NCI-H2171 treated with DMSO at 0.1 percent for 48 hours (cell line): ENCODE measurements at places on chromosomes 16 and 17.

GRCh38 chr17:57939797-57940196 lies 15.4 kb downstream of the CUEDC1 start:
- DNase-seq = peak; percentile 98

DNA sequence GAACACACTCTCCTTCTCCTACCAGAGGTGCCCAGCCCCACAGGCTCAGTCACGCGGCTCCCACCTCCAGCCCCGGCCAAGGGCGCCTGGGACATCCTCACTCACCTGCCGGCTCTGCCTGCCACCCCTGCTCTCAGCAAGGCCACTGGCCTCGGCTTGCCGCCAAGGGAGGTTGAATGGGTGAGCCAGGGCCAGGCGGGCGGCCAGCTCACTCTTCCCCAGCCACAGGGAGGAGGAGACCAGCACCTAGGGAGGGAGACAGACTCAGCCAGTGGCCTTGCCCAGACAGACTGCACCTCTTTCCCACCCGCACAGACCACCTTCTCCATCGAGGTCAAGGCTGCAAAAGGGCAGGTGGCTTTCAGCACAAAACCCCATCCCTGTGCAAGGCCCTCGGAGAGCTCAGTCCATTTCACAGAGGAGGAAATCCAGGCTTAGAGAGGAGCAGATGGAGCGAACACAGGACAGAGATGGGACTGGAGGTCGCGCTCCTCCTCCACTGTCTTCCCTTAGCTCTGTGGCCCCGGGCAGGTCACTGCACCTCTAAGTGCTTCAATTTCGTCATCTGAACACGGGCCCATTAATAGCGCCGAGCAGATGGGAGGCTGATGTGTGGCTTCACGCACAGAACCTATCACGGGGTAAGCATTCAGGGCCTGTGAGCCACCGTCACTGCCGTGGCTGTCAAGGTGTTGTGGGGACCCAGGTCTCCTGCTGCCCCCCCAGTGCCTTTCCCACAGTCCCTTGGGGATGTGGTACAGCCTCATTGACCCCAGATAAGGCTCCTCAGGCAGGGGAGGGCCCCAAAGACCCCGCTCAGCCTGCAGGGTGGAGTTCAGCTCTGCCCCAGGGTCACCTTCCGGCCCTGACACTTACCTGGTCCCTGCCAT lies 56.1 kb downstream of the RMI2 start:
- peak; percentile 80 for DNase-seq

- peak; percentile 44 for DNase-seq
These were observed 184.8 kb upstream of the GSE1 start for GRCh38 chr16:85428168-85428898.

GRCh38 chr16:75590920-75591843 lies 25.0 kb downstream of the GABARAPL2 start:
- no peak for DNase-seq

GRCh38 chr17:17503566-17504130 lies 7.5 kb upstream of the RASD1 start:
- DNase-seq = no peak

DNA sequence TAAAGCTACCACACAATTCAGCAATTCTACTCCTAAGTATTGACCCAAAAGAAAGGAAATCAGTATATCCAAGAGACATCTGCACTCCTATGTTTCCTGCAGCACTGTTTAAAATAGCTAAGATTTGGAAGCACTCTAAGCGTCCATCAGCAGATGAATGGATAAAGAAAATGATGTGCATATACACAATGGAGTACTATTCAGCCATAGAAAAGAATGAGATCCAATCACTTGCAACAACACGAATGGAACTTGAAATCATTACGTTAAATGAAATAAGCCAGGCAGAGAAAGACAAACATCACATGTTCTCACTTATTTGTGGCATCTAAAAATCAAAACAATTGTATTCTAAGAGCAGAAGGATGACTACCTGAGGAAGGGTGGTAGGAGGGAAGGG lies 1.5 kb downstream of the SLFN11 start:
- no peak for DNase-seq

- no peak for DNase-seq
These were observed 5.7 kb downstream of the CDC6 start for GRCh38 chr17:40293363-40293762.

DNA sequence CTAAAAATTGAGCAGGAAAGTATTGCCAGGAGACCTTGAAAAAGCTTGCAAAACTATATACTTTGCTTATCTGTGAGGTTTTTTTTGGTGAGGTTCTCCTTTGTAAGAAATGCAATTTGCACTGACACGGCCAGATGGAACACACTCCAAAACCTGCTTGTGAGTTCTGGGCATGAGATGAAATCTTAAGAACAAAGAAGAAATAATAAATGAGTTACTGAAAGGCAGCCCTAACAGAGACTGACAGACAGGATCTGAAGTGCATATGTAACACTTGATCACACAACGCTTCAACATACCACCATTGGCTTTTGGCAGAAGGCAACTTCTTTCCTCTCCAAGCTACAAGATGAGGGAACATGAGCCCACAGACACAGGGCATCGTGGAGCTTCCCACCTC lies 82.6 kb downstream of the USP31 start:
- no peak for DNase-seq

DNA sequence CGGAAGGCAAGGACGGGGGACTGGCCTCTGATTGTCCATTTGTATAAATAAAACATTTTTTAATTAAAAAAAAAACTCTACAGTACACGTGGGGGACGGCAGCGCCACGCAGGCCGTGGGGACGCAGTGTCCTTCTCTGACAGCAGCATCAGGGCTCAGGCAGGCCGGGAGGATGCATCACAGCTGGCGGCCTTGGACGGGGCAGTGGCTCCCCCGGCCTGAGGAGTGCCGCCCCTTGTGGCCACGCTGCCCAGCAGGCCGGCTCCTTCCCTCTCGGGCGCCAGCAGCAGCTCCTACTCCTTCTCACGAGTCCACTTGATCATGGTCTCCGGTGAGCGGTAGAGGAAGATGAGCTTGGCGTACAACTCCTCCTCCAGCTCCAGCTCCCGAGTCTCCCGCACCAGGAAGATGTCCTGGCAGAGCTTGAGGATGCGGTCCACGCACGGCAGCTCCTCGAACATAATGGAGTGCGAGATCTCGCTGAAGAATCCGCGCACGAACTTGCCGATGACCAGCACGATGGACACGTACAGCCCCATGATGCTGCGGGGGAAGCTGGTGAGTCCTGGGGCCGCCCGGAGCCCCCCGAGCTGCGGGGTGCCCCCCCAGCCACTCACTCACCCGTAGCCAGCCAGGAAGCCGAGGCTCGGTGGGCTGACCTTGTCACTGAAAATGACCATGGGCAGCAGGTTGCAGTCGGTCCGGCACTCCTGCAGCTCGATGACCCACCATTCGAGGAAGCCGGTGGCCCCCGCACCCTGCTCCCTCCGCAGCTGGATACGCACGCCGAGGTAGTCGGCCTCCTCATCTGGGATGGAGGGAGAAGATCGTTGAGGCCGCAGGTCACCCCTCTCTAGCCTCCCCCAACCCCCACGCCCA lies 9.2 kb downstream of the CTU2 start:
- DNase-seq = no peak
